ENCODE measurements at places on chromosomes 5 and 9.

GRCh38 chr5:109053995-109054417 is 306.3 kb downstream of the FER start:
- ATAC-seq: peak; percentile 89

GRCh38 chr9:88076286-88077070 is 61.8 kb downstream of the SPATA31C2 start:
- ATAC-seq: peak; percentile 45

DNA sequence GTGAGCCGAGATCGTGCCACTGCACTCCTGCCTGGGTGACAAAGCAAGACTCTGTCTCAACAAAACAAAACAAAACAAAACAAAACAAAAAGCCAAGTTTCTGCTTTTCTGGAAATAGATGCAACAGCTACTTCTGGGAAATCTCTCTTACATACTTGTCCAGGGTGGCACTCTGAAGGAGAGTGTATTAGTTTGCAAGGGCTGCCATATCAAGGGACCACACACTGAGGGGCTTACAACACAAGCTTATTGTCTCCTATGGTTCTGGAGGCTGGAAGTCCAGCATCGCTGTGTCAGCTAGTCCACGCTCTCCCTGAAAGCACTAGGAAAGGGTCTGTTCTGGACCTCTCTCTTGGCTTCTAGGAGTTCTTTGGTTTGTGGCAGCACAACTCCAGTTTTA is 277.9 kb upstream of the WWC1 start:
- no peak for ATAC-seq

- no peak for ATAC-seq
Measured at GRCh38 chr5:134769206-134769605, 10.6 kb downstream of the DDX46 start.

DNA sequence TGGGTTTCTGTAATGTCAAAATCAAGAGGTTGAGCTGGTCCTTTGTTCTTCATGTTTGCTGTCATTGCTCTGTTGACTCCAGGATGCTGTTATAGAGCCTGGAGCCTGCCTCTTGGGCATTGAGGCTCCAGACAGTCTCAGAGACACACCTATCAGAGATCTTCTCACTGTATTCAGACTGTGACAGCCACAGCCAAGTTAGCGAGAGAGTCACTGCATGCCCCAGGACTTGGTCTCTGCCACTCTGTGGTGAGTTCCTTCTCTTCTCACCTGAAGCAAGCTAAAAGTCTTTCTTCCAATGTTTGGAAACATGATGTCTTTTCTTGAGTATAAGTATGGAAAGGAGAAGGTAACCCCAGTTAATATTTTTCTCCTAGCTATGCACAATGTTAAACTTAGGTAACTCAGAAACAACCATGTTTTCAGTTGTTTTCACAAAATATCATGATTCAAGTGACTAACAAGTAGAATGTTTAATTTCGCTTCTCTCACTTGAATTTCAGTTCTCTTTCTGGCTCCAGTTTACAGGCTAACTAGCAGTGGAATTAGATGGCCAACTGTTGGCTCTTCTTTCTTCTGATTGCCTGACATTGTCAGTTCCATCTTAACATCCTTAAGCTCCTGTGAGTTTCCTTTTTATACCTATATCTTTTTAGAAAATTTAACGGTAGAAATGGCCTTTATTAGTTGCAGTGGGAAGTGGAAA is 20.6 kb upstream of the ZFYVE16 start:
- ATAC-seq: peak; percentile 66

GRCh38 chr5:144194144-144194543 is 23.5 kb downstream of the KCTD16 start:
- ATAC-seq: no peak

GRCh38 chr5:2128686-2129355 is 246.1 kb upstream of the IRX4 start:
- ATAC-seq: no peak

GRCh38 chr5:98513380-98513779 is 260.1 kb upstream of the RGMB start:
- ATAC-seq: no peak

DNA sequence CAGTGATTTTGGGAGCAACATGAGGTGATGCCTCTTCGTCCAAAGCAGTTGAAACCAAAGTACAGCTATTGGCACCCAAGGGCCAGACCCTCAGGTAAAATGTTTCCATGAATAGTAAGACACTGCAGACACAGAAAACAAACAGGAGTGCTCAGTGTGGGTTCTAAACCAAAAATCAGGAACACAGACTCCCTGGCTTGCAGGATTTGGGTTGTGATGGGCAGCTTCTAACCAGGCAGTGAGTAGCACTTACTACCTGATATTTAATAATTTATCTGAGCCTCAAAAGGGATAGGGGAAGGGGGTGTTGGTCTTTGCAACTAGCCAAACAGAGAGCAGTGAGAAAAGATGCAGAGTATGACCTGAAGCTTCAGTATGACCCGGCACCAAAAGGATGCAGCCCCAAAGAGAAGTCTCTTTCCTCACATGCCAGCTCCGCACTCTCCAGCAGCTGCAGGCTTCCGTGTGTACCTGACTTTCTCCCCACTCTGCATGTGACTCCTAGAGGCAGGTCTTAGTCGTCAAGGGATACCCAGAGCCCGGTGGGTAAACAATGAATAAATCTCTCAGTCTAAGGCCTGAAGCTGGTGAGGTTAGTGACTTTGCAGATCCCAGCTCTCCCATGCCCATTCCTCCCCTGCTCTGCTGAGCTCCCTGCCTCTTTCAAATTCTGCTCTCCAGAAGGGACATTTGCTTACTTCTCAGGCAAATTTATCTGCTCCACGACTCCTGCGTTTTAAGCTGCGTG is 105.4 kb upstream of the SPOCK1 start:
- ATAC-seq: no peak
